Stimulated activated CD8-positive, alpha-beta memory T cell treated with anti-CD3 and anti-CD28 coated beads, Interleukin-4, amount 100 ng/mL, for 4 hours (primary cell): ENCODE measurements at places on chromosomes 12 and 14.

GRCh38 chr14:83196236-83196635, 1662.6 kb upstream of the SEL1L start:
- DNase-seq: no peak

DNA sequence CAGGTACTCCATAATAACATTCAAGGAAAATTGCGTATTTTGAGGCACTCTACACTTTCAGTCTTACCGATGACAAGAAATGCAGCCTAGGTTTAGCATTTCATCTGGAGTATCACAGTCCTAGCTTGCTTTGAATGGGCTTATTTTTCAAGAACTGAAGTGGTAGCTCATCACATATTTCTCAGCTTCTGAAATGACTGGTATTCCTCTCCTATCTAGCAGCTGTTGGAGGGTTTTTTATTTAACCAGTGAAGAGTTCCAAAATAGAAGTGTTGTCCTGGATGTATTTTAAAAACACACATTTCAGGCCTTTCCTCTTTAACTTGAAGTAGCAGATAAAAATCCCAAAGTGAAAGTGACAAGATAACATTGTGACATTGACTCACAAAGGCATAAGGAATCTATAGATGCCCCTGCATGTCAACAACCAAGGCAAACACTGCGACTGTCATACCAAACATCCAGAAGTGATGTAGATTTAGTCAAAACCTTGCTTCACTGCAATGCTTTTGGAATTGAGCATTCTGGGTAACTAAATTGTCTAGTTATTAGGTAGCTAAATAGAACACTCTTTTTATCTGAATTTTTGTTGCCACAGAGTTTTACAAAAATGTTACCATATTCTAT, 182.2 kb upstream of the FBXO33 start:
- no peak for DNase-seq

- DNase-seq: no peak
Measured at GRCh38 chr12:91983935-91984334, 161.7 kb downstream of the BTG1 start.

DNA sequence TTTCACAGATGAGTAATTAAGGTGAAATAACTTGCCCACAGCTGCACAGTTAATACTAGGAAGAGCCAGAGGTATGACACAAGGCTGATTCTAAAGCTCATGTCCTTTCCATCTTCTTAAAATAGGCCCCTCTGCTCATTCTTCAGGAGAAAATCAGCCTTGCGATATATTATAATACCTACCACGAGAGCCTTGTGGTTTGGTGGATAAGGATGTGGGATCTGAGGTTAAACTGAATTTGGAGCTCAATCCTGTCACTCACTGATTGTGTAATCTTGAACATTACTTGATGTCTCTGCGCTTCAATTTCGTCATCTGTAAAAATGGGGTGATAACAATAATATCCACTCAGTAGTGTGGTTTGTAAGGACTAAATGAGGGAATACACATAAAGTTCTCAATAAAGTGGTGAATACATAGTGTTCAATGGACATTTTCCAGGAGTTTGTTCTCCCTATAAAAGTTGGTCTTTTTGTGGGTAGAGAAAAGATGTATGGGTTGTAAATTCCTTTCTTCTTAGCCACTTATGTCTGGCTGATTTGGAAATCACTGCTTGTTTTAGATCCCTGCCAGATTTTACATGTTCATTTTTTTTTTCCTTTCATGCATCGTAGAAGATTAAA, 25.1 kb upstream of the ATP2B1 start:
- DNase-seq: no peak

DNA sequence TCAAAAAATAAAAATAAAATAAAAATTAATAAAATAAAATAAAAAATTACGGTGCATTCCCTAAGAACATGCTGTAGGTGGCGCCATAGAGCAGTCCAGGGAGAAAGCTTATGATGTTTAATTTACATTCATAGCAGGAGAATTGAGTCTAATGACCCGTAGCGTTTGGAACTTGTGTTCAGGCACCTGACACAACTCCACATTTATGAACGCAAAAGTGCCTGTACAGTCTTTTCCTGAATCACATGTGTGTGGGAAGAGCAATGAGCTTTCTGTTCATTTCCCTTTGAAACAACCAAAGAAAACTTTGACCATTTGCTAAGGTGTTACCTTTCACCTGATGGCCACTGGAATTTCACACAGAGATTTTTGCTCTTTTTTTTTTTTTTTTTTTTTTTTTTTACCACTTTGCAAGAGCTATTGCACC, 60.6 kb upstream of the KCNA1 start:
- no peak for DNase-seq

- DNase-seq: no peak
Measured at GRCh38 chr12:56373515-56373914, 10.9 kb upstream of the APOF start.
